Iris pigment epithelial cell (primary cell): ENCODE measurements at places on chromosomes 16 and 17.

DNA sequence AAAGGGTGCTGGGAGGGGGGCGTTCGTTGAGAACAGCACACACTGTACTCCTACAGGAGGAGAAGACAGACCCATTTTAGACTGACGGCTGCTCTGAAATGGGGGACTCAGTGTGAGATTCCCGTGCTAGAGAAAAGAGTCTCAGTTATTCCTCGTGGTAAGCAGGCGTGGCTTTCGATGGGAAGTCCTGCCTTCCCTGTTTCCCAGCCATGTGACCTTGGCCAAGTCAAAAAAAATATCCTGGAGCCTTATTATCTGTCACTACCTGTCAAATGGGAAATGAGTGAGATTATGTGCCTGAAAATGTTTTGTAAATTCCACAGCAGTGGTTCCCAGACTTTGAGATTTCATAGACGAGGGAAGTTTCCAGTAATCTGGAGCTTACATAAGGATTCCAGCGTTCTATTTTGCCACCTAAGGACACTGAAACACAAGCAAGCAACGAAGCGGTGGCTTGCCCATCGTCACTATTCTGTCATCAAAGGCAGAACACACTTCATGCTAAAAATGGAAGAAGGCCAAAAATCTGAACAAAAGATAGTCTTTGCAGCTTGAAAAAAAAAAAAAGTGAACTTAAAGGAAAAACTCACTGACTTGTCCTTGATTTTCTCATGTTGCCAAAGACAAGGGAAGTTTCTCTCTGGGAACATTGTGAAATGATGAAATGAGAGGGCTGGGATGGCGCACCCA, 253.4 kb upstream of the RPL38 start:
- no peak for DNase-seq

DNA sequence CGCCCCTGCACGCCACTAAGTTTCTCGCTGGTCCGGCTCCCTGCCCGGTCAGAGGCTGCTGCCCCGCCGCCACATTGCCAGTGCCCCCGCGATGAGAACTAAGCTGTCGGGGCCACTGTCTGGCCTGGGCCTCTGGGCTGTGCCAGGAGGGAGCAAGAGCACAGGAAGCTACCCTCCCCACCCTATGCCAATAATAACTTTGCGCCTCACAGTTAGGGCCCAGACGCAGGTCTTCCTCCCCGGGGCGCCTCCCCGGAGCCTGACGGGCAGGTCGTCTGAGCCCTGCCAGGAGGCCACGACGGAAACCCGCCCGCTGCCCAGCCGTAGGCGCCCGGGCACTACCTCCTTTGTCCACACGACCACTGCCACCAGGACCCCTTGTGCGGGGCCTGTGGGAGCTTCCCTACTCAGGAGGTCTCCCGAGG, 1.5 kb downstream of the ZFPM1 start:
- peak; percentile 21 for DNase-seq

DNA sequence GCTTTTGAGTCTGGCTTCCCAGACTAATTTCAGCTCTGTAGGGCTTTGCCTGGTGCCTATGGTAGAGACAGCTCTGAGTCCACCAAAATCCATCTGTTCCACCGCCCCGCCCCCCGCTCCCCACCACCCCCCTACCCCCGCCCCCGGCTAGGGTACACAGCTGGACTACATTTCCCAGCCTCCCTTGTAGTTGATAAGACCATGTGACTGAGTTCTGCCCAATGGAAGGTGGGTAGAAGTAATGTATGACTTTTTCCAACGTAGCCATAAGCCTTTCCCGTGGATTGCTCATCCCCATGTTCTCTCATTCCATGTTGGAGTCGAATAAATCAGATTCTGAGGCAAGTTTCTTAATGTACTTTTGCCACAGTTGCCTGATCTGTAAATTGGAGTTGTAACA, 786.7 kb upstream of the EEF2KMT start:
- DNase-seq = no peak

- DNase-seq = no peak
Measured at GRCh38 chr16:8714174-8714573, 39.8 kb downstream of the ABAT start.

DNA sequence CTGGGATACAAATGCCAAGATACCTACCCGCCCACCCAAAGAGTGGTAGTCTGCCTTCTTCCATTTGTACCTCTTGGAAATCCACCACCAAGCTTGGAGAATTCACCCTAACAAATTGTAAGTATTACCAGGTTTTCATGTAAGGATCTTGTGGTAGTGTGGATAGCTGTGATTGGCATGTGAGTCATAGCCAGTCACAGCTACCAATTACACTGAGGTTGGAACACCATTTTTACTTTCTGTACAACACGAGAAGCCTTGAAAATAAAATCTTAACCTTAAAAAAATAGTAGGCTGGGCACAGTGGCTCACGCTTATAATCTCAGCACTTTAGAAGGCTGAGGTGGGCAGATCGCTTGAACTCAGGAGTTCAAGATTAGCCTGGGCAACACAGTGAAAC, 18.5 kb upstream of the SLC35G3 start:
- DNase-seq = no peak
